ENCODE measurements at places on chromosomes 4 and X. TPM values are rescaled to one million over a fixed set of nuclear protein-coding genes. Genes with fewer than 3 reads are reported as not detected.

- DNase-seq: no peak
These were observed 6.9 kb upstream of the VEGFC start for GRCh38 chr4:176799653-176800052.

DNA sequence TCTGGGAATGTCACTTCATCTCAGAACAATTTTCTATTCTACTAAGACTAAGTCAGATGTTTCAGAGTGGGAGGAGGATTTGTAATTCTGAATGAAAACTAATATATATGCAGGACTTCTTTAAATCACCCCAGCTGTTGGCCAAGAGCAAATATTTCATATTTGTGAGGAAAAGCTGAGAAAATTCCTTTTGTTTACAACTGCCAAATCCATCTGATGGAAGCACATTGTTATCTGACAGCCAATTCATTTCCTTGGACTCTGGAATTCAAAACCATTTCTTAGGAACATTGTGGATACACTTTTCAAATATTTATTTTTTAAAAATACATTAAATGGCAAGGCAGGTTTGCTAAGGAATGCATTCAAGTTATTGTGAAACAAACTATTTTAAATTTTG is 8.0 kb downstream of the SLIT2 start:
- no peak for DNase-seq

DNA sequence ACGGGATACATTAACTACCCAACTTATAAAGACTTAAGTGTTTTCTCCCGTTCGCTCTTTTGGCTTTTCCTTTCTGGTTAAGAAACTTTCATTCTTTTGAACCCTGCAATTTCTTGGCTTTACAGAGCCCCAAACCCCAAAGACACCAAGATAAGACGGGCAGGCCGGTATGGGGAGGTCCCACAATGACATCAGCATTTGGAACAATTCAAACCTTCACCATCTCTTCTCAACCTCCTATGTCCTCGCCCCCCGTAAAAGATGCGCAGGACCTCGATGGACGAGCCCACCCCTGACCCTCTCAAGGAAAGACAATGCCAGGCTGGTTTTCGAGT is 999 bp downstream of the ZNF518B start:
- DNase-seq: no peak

NHS gene
- total RNA-seq: 3.0 TPM

USO1 gene
- total RNA-seq: 39.9 TPM

- DNase-seq: no peak
These were observed at the start of gene SLC38A5 for GRCh38 chrX:48470110-48470832. SLC38A5 (minus strand) TSS chrX:48470260; CDS start chrX:48467924, 2,336 bp downstream.

DNA sequence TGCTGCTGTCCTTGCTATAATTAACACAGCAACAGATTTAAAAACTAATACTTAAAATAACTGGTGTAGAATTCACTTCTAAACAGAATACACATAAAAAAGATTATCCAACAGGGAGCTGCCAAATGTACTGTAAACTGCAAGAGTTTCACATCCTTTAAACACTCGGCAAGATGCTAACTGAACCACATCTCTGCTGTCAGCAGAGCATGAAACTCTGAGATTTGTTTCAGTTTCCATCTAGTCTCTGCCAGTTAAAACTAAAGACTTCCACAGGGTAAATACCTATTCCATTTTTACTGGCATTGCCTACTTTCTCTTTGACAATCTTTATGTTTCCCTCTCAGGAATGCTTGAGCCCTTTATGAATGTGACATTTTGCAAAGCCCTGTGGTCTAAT is 127.7 kb downstream of the SLC7A11 start:
- no peak for DNase-seq

DNA sequence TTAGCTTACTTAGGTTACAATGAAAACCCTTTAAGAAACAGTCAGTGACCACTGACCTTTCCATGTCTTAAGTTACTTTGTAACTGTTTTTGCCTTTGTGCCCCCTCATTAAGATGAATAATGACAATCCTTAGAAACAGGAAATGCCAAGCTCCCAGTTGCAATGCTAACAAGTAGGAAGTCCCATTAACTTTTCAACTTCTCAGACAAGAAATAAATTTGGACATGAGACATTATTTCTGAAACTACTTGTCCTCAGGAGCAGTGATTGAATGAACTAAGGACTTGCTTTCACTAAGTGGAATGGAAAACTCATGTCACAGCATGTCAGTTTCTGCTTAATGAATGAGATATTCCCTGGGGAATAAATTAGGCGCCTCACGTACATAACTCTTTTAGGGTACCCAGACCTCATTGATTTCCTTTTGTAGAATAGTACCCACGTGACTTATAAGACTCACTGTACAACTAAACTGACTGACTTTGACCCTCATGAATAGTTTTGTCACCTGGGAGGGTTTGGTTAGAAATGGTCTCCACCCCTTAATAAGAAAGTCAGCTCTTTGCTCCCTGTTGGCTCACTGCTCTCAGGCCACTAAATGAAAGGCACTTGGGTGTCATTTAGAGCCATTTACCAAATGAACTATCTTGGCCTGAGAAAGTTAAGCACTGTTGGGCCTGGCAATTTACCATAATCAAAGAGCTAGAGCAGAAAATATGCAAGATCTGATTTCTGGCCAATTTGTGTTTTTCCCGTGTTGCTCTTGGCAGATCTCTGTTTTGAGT is 383.9 kb downstream of the RPA4 start:
- peak; percentile 2 for DNase-seq

TRAPPC11 gene
- total RNA-seq: 29.5 TPM

DNA sequence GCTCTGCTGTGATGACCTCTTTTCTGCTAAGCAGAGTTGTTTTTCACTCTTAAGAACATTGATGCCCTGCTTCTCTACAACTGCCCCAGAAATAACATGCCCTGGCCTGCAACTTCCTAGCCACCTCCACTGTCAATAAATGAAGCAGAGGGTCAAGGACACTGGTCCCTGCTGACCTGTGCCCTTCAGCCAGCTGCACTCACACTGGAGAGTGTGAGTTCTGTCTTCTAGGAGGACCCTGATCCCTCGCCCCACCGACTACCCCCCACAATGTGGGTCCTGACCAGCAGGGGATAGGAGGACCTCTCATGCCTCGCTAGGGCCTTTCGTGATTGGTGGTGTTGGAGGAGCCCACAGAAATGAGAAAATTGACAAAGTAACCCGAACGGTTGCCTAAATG is 408.1 kb upstream of the GALNT7 start:
- no peak for DNase-seq

AMTN gene
- total RNA-seq: 29.6 TPM

DNA sequence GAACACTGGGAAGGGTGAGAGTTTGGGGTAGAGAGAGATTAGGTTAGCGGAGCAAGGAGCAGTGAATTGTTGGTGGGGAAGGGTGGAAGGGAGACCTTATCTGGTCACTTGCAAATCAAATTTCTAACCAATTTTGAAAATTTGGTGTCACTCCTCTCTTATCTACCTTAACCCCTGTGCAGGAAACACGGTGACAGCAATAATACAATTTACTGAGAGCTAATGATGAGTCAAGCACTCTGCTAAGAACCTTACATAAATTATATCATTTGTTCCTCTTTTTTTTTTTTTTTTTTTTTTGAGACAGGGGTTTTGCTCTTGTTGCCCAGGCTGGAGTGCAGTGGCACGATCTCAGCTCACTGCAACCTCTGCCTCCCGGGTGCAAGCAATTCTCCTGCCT is 116.4 kb downstream of the C4orf51 start:
- DNase-seq: no peak

DNA sequence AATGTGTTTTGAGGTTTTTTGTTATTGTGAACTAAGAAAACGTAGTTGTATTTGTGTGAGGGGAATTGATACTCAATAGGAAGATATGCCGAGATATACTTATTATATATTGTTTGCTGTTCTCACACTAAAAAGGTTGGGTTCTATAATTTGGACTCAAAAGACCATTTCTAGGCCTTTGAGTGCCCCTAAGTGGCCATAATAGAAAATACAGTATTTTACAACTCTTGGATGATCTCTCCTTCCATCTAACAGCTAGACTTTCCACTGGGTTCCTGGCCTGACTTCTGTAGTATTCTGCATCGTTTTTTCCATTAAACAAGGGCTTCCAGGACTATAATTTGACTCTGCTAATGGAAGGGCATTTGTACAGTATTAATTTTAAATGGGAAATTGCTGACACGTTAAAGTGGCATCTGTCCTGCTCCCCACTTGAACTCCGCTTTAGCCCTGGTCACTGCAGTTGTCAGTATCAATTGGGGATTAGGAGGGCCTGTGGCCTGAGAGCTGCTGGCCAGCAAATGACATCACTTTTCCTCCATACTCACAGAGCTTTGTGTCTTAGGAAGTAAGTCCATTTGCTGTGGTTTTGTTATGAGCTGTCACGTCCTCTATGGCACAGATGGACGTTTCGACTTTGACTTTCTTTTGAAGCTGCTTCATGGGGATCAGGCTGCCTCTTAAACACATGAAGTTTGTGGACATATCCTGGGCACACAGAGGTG is 176.9 kb downstream of the SLIT2 start:
- DNase-seq: no peak

ZCCHC4 gene
- 9.8 TPM for total RNA-seq

GRCh38 chr4:121026034-121026433 is 46.3 kb downstream of the NDNF start:
- DNase-seq: no peak

DNA sequence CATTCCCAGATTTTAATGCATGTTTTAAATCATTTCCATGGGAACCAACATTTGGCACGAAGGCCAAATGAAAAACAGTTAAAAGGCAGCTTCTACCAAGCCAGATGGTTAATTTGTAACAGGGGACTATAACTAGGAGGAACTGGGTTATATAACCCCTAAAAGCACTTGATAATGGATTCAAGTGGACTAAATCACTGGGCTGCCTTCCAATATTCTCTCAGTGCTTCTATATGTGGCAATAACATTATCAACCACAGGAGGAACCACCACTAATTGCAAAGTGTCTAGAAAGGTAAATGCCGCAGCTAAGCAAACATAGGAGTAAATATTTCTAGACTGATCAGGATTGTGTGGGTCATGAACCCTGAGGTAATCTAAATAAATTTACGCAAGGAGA is 391.5 kb downstream of the UBE2NL start:
- DNase-seq: no peak

- no peak for DNase-seq
These were observed 111.3 kb downstream of the CBLL2 start for GRCh38 chrX:22383988-22384387.

GRCh38 chr4:82678051-82678450 is 116.3 kb upstream of the TMEM150C start:
- DNase-seq: no peak

SYNPO2 gene
- 0.10 TPM for total RNA-seq

PRDM8 gene
- 3.4 TPM for total RNA-seq

YTHDC1 gene
- 70.9 TPM for total RNA-seq

- DNase-seq: no peak
These were observed 87.7 kb downstream of the GPC3 start for GRCh38 chrX:133897593-133898163.

DNA sequence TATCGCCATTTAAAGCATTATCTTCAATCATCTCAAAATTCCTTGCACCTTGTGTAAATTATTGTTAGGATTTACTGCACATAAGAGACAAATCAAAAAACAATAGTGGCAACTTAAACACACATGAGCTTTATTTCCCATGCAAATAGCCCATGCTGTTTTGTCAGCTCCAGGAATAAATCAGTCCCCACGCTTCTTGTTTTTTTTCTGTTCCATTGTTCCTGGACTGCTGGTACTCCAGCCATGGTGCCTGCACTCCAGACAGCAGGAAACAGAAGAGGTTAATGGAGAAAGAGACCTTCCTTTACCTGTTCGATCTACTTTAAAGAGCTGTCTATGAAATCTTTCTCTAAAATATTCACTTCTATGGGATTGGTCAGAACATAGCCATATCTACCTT is 1515.7 kb upstream of the TENM3 start:
- no peak for DNase-seq

- DNase-seq: no peak
These were observed 49.6 kb downstream of the TSC22D3 start for GRCh38 chrX:107725761-107726555.

- peak; percentile 33 for DNase-seq
These were observed 11.8 kb upstream of the HSD17B10 start for GRCh38 chrX:53445977-53446376.
